ENCODE measurements at places on chromosomes 7 and 10.

- no peak for DNase-seq
These were observed 907 bp upstream of the VPS50 start for GRCh38 chr7:93231259-93231658.

- no peak for DNase-seq
These were observed 15.6 kb upstream of the PARP12 start for GRCh38 chr7:140078392-140078791.

DNA sequence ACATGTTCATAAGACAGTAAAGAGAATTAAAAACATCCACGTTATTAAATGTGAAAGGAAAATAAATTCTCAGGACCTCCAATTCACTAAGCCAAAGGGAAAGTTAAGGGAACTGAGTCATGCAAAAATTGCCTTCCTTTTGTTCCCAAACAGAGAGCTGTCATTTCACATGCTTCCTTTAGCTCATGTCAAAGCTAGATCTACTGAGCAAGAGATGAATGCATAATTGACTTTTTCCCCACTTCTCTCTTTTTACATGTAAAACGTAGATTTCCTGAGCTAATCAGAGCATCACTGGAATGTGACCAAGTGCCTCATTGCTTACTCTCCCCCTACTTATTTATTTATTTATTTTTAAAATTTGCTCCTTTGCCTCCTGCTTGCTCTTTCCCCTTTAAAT lies 129.1 kb upstream of the AMPH start:
- no peak for DNase-seq

DNA sequence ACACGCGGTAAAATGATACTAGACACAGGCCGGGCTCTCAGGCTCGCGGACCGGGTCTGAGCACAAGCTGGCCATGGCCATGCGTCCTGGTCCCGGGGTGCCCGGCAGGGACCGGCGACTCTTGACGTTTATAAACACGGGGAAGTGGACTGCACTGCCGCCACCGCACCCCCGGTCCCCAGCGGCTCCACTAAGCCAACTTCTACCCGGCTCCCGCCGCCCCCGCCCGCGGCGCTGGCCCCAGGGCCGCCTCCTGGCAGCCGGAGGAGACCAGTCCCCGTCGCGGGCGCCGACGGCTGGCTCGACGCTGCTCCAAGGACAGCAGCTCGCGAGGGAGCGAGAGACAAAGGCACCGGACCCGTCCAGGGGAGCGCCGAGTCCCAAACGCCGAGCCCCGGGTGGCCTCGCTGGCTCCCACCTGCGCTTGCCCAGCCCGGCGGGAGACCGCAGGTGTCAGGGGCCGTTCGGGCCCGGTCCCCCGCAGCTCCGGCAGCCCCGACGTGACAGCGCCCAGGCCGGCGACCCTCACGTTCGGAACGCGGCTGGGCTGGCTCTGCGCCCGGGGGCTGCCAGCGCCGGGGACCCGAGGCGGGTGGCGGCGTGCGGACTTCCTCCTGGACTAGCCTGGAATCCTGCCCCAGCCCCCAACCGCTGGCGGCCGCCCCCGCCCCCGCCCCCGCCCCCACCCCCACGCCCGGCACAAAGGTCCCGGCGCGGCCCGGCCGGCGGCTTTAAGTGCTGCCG lies 517 bp downstream of the ITGB1 start:
- no peak for DNase-seq

DNA sequence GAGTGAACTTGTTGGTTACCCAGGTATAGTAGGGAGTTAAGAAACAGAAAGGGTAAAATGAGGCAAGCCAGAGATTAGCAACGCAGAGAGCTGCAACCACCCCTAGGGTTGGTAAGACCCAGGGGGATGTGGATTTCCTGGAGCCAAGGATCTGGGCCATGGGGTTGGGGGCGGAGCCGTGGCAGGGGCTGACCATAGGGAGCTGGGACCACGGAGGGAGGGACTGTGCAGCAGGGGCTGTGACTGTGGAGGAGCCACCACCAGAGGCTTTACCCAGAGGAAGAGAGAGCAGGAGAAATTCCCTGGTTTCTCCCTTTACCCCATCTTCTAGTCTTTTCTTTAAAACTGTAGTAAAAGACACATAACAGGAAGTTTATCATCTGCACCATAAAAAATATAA lies 58.6 kb upstream of the BAIAP2L1 start:
- DNase-seq, result no peak

DNA sequence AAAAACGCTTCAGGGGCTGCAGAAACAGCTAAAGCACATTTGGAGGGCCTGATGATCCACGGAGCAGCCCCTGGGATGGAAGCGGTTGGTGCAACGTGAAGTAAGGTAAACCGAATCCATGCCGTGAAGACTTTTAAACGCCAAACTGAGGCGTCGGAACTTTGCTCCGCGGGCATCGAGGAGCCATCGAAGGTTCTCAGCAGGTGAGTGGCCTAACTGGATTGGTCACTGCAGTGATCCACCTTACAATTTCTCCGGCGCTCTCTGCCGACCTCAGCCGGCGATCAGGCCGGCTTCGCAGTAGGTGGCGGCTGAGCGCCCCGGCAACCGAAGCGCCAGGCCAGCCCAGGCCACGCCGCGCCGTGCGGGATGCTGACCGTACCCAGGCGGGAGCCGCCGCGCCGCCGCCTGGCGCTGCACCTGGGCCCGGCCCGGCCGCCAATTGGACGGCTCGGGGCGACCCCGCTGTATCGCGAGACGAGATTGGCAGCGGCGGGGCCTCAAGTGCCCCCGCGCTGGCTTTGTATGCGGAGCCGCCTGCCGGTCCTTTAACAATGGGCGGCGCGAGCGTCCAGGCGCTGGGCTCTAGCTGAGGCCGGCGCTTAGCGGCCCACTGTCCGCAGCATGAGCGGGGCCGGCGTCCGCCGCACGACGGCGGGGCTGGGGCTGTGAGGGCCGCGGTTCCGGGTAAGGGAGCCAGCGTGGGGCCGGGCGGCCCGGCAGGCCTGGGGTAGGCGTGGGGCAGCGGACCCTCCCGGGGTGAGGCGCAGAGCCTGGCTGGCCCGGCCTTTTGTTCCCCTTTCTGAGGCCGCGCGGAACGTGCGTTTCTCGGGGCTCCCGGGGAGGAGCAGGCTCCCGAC lies at the start of gene CCNJ:
CCNJ (plus strand) TSS at position 551 of the 860 bp plus-strand sequence. CDS start 811 bp downstream, outside the sequence.
- peak; percentile 39 for DNase-seq

- DNase-seq, result no peak
These were observed 314.7 kb upstream of the ZNF32 start for GRCh38 chr10:43963379-43963778.

- no peak for DNase-seq
These were observed 97.7 kb upstream of the CDCA7L start for GRCh38 chr7:22043367-22043766.

DNA sequence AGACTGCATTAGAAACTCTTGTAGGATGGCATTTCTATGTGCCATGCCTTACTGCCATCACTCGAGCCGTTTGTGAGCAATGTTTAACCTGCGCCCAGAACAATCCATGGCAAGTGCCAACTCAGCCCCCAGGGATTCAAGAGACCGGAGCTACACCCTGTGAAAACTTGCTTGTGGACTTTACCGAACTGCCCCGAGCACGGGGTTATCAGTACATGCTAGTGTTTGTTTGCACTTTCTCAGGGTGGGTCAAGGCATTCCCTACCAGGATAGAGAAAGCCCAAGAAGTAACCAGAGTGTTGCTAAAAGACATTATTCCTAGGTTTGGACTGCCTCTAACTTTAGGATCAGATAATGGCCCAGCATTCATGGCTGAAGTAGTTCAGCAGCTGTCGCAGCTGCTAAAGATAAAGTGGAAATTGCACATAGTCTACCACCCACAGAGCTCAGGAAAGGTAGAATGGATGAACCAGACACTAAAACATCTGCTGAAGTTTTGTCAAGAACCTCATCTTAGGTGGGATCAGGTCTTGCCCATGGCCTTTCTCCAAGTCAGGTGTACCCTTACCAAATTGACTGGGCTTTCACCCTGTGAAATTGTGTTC lies 8.9 kb upstream of the CYREN start:
- no peak for DNase-seq

- no peak for DNase-seq
These were observed 363.3 kb downstream of the TNS3 start for GRCh38 chr7:47218378-47219176.

DNA sequence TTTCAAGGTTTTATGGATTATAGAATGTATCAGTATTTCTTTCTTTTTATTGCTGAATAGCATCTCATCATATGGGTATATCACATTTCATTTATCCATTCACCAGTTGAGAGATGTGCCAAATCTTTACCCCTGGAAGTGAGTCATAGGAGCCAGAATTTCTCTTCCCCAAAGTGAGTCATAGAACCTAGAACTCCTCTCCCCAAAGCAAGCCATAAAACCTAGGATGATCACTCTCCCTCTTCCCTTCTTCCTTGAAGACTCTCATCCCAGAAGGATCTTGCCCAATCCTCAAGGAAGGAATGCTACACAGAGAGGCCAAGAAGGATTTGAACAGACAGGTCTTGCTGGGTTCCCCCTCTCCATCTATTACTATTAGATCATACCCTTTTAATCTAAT lies 199.9 kb downstream of the EVX1 start:
- no peak for DNase-seq

DNA sequence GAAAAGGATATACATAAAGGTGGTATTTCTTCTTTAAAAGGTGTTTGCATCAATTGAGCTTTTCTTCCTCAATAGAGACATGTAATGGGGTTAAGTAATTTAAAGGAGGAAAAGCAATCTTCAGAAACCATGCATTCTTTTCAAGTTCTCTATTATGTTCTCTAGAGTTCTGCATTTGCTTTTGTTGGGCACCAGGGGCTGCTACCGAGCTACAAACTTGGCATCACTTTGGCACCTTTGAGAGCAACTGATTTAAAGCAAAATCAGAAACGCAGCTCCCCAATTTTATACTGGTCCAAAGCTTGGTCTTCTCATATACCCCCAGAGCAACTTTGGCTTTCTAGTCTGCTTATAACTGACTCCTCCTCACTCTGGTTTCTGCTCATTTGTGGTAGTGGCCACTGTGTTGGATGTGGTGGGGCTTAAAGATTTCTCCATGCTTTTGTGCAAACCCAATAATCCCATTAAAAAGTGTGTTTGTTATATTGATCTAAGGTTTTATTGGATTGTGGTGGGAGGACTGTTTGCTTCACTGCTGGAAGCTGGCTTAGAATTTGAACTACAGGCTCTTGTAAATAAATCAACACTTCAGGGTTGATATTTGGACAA lies 712.1 kb downstream of the PHTF2 start:
- no peak for DNase-seq

All from GM12878 (cell line).